ENCODE measurements at places on chromosomes 11 and 22.

- DNase-seq, result no peak
Observed at GRCh38 chr11:85709941-85710702, 24.1 kb upstream of the CCDC89 start.

- no peak for DNase-seq
Observed at GRCh38 chr11:83717537-83717936, 431.4 kb upstream of the CCDC90B start.

- no peak for DNase-seq
Observed at GRCh38 chr11:110894224-110894623, 182.0 kb upstream of the ARHGAP20 start.

- no peak for DNase-seq
Observed at GRCh38 chr11:85809191-85809590, 1.8 kb downstream of the SYTL2 start.

GRCh38 chr11:96267496-96268032, 75.4 kb downstream of the MAML2 start:
- no peak for DNase-seq

GRCh38 chr11:65918211-65919140, at the start of gene C11orf68:
Gene C11orf68, minus strand, starts transcription at chr11:65919062. Its CDS starts 31 bp downstream, at chr11:65919031.
- DNase-seq, result no peak

DNA sequence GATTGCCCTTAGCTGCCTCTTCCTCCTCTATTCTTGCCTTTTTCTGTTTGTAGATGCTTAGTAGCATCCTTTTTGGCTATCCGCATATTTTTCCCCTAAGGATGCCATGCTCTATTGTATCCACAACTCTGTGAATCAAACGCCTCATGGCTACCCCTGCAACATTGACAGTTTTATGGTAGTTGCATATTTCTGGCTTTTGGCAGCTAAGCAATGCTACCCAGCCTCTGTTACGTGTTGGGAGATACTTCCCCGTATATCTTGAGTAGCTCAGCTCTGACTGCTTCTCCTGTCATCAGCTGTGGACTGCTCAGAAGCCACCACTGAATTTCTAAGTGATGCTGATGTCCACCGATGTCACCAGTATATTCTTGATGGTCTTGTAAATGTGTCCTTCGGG, 15.1 kb upstream of the SLC3A2 start:
- no peak for DNase-seq

DNA sequence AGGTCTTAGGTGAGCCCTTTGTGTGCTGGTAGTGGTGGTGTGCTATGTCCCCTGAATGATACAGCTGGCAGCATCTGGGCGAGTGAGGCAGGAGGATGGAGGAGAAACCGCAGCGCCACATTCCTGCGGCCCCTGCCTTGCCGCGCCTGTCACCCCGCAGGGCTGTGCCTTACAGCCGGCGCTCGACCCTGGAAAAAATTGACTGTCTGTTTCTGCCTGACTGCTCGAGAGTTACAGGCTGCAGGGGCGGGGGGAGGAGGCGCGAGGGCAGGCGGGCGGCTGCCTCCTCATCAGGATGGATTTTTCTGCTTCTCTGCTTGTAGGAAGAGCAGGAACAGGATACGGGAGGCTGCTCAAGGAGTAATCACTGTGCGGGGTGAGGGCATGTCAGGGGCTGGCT, 443.4 kb downstream of the MIAT start:
- DNase-seq, result no peak

DNA sequence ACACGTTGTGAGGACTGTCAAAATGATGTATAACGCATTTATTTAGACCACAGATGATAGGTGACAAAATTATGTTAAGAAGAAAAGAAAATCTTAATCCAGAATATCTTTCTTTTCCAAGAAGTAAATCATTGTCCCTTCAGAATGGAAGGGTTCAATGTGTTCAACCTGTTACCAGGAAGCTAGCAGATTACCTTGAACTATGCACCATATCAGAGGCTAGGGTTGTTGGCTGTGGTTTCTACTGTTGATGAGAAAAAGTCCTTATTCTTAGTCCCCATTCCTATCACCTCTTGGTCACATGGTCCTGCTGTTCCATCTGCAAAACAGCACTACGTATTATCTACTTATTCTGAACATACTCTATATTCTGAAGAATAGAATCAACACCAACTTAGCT, 339.5 kb upstream of the CADM1 start:
- DNase-seq, result no peak

GRCh38 chr11:108207683-108208060, 14.8 kb downstream of the NPAT start:
- no peak for DNase-seq

GRCh38 chr22:40022536-40023240, 27.9 kb downstream of the FAM83F start:
- no peak for DNase-seq

DNA sequence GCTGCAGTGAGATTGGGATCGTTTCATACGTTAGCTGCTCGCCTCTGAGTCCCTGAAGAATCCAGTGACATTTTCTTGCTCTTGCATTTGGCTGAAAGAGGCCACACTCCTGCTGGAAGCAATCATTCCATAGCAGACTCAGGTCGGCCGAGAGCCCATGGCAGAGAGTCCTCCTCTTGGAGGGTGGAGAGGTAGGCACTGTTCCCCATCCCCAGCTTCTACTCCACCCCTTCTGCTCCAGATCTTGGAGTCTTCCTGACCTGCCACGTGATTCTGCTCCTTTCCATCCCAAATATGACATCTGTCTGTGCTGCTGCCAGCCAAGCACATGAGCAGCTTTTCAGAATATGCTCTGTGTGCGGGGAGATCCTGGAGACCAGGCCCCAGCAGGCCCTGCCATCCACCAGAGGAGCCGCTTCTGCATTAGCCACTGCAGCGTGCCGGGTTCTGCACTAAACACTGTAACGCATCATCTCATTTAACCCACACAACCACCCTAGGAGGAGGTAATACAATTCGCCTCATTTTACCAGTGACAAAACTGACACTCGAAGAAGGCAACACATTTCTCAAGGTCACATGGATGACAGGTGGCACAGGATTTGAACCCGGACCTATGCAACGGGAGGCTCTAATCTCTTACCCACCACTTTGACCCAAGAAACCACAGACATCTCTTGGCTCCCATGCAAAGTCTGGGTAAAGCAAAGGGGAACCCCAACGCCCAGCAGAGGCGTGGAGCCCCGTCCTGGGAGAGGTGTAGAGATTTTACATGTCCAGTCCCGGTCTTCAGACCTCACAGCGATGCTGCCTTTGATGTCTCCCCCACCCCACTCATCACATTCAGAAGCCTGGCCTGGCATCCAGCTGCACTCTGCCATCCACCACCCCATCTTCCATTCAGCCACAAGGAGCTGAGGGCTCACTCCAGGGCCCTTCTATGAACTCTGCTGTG, 78.8 kb downstream of the FEZ1 start:
- no peak for DNase-seq

DNA sequence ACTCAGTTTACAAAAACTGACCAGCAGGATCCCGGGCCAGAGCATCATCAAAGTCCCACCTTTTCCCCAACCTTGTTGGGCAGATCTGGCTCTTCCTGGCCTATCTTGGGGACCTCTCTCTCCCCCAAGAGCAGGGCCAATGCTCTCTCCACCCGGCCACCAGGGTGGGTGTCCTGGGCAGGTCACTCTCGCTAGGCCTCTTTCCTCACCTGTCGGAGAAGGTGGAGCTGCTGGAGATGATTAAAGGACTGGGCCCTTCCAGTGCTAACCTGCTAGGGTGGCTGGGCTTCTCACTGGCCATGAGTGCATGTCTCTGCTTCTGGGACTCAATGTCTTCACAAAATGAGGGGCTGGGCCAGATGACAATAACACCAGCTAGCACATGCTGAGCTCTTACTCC, 2.9 kb upstream of the CAPN5 start:
- DNase-seq, result no peak

- DNase-seq, result no peak
Observed at GRCh38 chr11:69918231-69918937, 99.2 kb upstream of the FGF3 start.

Measured in H54 (cell line).